NCI-H524 (cell line): ENCODE measurements at places on chromosomes 13 and 19.
A peak's percentile ranks its signal among the peaks of the same experiment; 100 is the strongest.

DNA sequence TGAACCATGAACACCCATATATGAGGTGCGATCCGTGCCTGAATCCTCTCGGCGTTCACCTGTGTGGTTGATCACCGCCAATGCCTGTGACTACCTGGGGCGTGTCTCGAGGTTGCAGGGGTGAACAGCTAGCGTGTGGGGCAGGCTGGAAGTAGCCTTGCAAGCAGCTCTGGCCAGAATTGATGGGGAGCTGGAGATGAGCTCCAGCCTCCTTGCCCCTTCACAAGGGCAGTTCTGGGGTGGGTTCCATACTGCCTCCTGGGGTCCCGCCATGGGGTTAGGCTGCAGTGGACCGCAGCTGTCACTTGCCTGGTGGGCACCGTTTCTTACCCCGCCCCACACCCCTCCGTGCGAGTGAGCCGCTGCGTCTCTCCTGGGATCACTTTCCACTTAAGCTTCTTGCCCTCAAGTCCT lies 154.5 kb upstream of the SOX1 start:
- no peak for DNase-seq

GRCh38 chr13:25335856-25336255 lies 34.4 kb downstream of the NUP58 start:
- DNase-seq = no peak

GRCh38 chr19:54682306-54682856 lies 19.6 kb downstream of the LILRB4 start:
- DNase-seq = no peak

GRCh38 chr19:3363841-3364500 lies 2.4 kb upstream of the NFIC start:
- DNase-seq = no peak

DNA sequence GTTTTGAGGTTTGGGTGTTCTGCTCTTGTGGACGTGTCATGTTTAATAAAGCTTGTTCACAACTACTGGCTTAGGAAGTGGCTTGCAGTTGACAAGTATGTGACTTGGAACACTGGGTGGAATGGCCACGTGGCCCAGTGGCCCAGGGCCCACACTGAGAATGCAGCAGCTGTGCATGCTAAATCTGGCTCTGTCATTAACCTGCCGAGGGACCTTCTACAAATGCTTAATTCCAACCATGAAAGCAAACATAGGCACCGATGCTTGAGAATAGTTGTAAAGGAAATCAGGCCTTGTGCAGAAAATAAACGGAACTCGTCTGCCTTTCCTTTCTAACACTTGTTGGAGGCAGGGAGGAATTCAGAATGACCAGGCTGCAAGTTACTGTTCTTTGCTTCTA lies 11.6 kb upstream of the CLDN10 start:
- peak; percentile 19 for DNase-seq

DNA sequence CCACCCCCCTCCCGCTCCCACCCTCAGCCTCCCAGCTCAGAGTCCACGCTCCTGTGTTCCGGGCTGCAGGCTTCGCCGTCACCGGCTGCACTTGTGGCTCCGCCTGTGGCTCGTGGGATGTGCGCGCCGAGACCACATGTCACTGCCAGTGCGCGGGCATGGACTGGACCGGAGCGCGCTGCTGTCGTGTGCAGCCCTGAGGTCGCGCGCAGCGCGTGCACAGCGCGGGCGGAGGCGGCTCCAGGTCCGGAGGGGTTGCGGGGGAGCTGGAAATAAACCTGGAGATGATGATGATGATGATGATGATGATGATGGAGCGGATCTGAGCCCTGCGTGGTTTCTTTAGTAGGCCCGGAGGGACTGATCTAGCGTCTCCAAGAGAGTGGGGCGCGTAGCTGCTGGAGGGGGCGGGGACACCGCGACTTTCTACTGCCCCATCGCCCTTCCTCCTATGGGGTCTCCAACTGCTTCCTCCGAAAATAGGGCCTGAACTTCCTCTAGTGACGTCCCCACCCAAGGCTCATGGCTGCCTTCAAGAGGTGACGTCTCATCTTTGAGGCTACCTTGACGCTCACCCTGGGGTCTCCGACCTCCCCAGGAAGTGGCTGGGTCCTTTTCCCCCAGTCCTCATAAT lies 1.4 kb downstream of the RETN start:
- peak; percentile 44 for DNase-seq
